ENCODE measurements at places on chromosomes 16 and 17. TPM values are rescaled to one million over a fixed set of nuclear protein-coding genes. Genes with fewer than 3 reads are reported as not detected.
A peak's percentile ranks its signal among the peaks of the same experiment; 100 is the strongest.

KATNIP gene
- 29.4 TPM for total RNA-seq

DNA sequence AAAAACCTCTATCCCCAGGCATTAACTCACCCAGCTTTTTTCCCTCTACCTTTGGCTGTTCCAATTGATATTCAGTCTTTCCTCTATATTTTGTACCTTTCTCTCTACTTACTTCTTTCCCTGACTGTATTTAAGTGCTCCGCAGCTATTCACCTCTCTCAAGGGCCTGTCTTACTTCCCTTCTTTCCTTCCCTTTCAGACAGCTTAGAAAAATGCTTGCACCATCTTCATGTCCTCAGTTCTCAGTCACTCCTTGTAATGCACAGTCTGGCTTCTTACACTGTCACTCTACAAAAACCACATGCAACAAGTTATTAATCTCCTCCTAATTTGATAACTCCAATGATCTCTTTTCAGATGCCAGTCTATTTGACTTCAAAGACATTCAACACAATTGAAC is 163.4 kb downstream of the PHKB start:
- DNase-seq: no peak

GRCh38 chr17:7336240-7337175 is at the start of gene ACAP1:
Gene ACAP1, plus strand, starts transcription at chr17:7336529. Its CDS starts 206 bp downstream, at chr17:7336735.
- DNase-seq: no peak

RCVRN gene
- total RNA-seq: 0.23 TPM

GRCh38 chr17:19024101-19025078 is 19.8 kb upstream of the FAM83G start:
- DNase-seq: peak; percentile 29

MYH1 gene
- not detected for total RNA-seq

DNA sequence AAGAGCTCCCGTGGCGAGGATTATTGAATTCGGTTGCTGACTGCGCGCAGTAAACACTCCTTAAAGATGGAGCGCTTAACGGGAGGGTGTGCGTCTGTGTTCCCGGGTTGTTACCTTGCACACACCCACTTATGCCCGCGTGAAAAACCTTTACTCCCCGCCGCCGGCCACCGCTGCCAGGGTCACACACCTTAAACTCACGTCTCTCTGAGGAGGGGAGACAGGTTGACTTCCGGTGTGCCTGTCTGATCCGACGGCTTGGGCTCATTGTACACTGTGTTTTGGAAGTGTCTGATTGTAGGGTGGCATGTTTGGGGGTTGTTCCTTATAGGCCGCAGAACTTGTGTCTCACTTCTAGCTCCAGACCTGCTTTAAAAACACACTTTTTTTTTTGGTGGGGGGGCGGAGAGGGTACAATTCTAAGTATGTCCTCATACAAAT is 66.8 kb downstream of the KPNA2 start:
- no peak for DNase-seq

- DNase-seq: no peak
These were observed 669.1 kb upstream of the SALL1 start for GRCh38 chr16:51820176-51820575.

- DNase-seq: peak; percentile 92
These were observed at the start of gene TRIM65 for GRCh38 chr17:75896415-75897159. Gene TRIM65, minus strand, starts transcription at chr17:75896951. Its CDS starts 14 bp downstream, at chr17:75896937.

Data from aorta (tissue), 5 donors.